ENCODE measurements at places on chromosomes 2 and 18. TPM values are rescaled to one million over a fixed set of nuclear protein-coding genes. Genes with fewer than 3 reads are reported as not detected.

GRCh38 chr2:12928775-12929401 is 212.2 kb downstream of the TRIB2 start:
- H3K27ac ChIP-seq, result no peak overlapping the region
- no peaks in the 10 kb centered on the region for H3K36me3 ChIP-seq
- H3K27me3 ChIP-seq, result no peaks in the 10 kb centered on the region
- no peaks in the 10 kb centered on the region for H3K4me1 ChIP-seq
- no peak for DNase-seq

- peak; percentile 83 for DNase-seq
- no peaks in the 10 kb centered on the region for H3K27me3 ChIP-seq
- no peak overlapping the region for H3K27ac ChIP-seq
- no peaks in the 10 kb centered on the region for H3K36me3 ChIP-seq
- peaks cover 5% of the 10 kb centered on the region for H3K4me1 ChIP-seq
Observed at GRCh38 chr2:238141541-238142318, 3.3 kb downstream of the KLHL30 start.

GRCh38 chr2:196263181-196263747 is 91.9 kb upstream of the STK17B start:
- no peak for DNase-seq
- H3K27me3 ChIP-seq, result no peaks in the 10 kb centered on the region
- H3K4me3 ChIP-seq, result no peak overlapping the region
- peaks cover 25% of the 10 kb centered on the region for H3K4me1 ChIP-seq

DNA sequence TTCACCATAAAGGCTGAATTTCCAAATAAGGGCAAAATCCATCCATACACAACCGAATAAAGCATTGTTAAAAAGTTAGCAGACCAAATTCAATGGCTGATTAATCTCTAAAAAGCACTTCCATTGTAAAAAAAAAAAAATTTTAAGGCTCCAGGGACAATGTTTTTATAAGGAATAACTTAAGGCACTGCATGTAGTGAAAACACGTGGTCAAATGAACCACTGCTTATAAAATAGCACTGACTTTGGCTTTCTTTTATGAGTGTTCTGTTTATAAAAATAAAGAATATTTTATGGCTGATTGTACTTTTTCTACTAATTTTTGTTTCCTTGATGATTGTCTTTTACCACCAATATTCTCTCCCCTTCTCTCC is 409.3 kb upstream of the KCNH7 start:
- DNase-seq, result no peak
- no peak overlapping the region for H3K27ac ChIP-seq
- no peaks in the 10 kb centered on the region for H3K36me3 ChIP-seq
- no peaks in the 10 kb centered on the region for H3K27me3 ChIP-seq

DNA sequence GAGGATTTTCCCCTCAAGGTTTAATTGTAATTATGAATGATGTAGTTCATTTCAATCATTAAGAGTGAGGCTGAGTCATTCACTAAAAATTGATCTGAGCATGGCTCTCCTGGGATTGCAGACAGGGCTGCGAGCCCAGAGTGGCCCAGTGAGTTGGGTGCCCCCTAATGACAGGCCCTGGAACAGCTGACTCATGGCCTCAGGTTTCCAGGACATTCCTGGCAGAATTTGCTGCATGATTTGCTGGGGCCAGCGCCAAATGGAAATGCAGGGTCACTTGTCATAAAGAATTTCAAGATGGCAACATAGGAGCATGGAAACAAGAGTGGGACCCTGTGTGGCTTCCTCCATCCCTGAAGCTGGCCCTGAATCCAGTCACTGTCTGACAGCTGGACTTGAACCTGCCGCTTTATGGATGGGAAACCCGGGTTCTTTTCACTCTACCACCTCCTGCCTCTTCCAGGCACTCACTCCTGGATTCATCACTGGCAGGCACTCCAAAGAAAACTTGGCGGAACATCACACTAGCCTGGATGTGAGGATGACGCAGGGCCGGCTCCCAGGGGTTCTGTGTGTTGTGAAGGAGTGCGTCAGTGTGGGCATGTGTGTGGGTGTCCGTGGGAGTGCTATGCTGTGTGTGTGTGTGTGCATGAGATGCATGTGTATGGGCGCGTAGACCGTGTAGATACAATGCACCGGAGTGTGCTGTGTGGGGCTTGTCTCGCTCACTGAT is 15.2 kb downstream of the OTOF start:
- no peak for DNase-seq
- H3K4me3 ChIP-seq, result no peak overlapping the region
- no peak overlapping the region for H3K27ac ChIP-seq
- H3K27me3 ChIP-seq, result no peaks in the 10 kb centered on the region
- no peaks in the 10 kb centered on the region for H3K4me1 ChIP-seq

The LIPG gene
- total RNA-seq, result 10.2 TPM

GRCh38 chr2:102704531-102704930 is 57.3 kb upstream of the TMEM182 start:
- DNase-seq, result no peak
- H3K36me3 ChIP-seq, result no peaks in the 10 kb centered on the region
- H3K4me3 ChIP-seq, result no peak overlapping the region
- H3K27ac ChIP-seq, result no peak overlapping the region
- no peaks in the 10 kb centered on the region for H3K4me1 ChIP-seq
- peaks cover 7% of the 10 kb centered on the region for H3K27me3 ChIP-seq

The GALNT5 gene
- total RNA-seq, result 40.2 TPM

DNA sequence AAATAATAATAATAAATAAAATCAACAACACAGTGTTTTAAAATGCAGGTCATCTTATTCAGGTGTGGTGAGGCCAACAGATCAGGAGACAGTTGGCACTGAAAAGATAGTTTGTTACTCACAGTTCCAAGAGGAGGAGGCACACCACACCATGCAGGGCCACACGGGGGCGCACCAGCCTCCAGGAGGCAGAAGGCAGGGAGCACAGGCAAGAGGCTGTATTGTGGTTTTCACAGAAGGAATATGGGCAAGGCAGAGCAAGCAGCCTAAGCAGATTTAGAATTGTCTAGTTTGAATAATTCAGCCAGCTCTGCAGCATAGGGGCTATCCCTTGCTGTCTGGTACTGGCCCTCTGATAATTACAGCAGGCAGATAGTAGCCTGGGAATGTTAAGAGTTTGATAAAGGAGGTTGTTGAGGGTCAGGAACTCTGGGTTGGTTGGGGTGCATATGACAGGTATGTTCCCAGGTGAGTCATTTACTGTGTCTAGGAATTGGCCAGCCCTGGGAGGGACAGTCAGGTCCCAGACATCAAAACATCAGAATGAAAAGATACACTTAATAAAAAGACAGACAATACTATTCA is 31.3 kb downstream of the KIAA2012 start:
- no peak overlapping the region for H3K27ac ChIP-seq
- peak; percentile 84 for DNase-seq
- H3K27me3 ChIP-seq, result no peaks in the 10 kb centered on the region

The CFLAR gene
- 316 TPM for total RNA-seq

DNA sequence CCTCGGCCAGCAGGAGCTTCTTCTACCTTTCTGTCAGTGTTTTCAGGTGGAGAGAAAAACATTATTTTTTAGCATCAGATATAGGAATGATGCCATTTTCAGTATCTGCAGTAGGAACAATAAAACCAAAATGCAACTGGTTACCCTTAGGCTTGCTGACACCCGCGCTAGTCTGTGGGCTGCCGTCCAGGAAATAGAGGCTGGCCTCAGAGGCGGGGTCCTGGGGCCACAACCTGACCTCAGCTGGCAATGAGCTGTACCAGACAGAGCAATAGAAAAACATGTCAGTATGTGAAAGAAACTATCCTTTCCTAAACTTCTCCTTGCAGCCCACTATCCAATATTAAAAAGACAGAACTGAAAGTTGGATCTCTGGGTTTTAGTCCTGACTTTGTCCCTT is 4.6 kb upstream of the ST6GAL2 start:
- DNase-seq, result no peak
- peaks cover 7% of the 10 kb centered on the region for H3K4me1 ChIP-seq
- no peak overlapping the region for H3K27ac ChIP-seq
- no peaks in the 10 kb centered on the region for H3K36me3 ChIP-seq
- no peak overlapping the region for H3K4me3 ChIP-seq
- H3K27me3 ChIP-seq, result peaks cover 23% of the 10 kb centered on the region

- H3K4me3 ChIP-seq, result no peak overlapping the region
- no peaks in the 10 kb centered on the region for H3K27me3 ChIP-seq
- no peak overlapping the region for H3K27ac ChIP-seq
- peaks cover 10% of the 10 kb centered on the region for H3K4me1 ChIP-seq
Observed at GRCh38 chr2:38080346-38080745, 4.4 kb upstream of the CYP1B1 start.

DNA sequence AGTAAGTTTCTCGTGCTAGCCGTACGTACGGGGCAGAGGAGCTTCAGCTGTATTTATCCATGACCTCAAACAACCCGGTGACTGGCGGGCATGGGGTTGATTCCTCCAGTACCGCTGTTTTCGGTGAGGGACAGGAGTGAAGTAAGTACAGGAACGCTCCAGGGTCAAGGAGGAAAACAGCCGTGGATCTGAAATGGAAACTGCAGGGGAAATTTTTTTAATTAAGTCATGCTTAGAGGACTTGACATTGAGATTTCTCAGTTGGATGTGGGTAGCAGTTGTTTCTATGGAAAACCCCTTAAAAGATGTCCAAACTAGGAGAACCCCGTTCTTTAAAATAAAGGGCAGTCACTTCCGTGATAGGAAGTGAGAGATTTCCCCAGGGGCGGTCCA is 1.2 kb downstream of the RAB12 start:
- no peaks in the 10 kb centered on the region for H3K36me3 ChIP-seq
- peak overlapping the region; percentile 92 for H3K4me3 ChIP-seq
- peak overlapping the region; percentile 77 for H3K27ac ChIP-seq
- DNase-seq, result no peak

GRCh38 chr2:225573603-225574002 is 174.1 kb downstream of the NYAP2 start:
- no peak overlapping the region for H3K27ac ChIP-seq
- DNase-seq, result no peak
- H3K36me3 ChIP-seq, result no peaks in the 10 kb centered on the region

GRCh38 chr18:27120246-27120645 is 64.9 kb downstream of the CHST9 start:
- no peaks in the 10 kb centered on the region for H3K4me1 ChIP-seq
- no peak for DNase-seq
- no peaks in the 10 kb centered on the region for H3K27me3 ChIP-seq
- H3K4me3 ChIP-seq, result no peak overlapping the region
- no peaks in the 10 kb centered on the region for H3K36me3 ChIP-seq
- no peak overlapping the region for H3K27ac ChIP-seq

Measured in upper lobe of right lung (tissue), 1 donor.